ENCODE measurements at places on chromosomes 13 and 19.

DNA sequence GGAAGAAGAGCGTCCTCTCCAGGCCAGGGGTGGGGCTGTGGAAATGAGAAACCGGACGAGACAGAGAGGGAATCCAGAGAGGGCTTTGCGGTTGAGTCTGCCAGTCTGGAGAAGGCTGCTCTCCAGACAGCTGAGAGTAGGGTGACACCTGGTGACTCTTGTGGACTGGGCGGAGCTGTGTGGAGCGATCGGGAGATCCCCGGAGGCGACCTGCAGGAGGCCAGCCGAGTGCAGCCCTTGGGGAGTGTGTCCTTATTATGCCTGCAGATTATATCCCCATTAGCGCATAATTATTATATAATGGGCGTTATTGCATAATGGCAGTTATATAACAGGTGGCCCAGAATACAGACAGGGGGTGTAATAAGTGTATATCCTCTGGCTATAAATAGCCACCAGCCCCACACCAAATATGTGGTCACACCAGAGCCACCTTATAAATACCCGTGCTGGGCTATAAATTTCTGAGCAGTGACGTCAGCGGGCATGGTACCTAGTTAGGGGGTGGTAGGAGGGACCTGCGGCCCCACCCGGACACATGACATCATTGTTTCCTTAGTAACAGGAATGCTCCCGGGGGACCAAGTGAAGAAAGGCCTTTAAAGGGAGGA is 41.2 kb downstream of the NFIX start:
- no peak for DNase-seq

DNA sequence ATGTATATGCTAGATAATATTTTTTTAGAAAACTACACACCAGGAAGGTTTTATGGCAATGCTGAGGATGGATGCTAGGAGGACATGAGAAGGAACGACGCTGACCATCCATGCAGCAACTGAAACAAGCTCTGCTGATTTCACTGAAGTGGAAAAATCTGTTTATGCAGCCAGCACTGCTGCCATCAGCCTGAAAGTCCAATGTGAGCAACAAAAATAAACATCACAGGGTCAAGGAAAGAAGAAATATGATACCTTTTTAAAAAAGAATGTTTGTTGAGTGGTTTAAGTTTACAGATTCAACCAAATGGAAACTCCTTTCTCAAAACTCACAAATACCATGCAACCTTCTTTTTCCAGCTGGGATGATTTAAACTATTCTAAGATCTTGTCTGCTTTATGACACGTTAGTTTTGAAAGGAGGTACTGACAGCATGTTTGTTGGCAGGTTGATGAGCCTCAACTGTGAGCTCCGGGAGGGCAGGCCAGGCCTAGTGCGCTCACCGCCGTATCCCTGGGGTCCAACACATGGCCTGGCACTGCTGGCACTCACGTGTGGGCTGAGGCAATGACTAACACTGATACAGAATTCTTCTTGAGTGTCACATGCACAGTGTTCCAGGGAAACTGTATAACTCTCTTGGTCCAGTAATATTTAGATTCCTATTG is 46.8 kb downstream of the LATS2 start:
- DNase-seq = no peak

DNA sequence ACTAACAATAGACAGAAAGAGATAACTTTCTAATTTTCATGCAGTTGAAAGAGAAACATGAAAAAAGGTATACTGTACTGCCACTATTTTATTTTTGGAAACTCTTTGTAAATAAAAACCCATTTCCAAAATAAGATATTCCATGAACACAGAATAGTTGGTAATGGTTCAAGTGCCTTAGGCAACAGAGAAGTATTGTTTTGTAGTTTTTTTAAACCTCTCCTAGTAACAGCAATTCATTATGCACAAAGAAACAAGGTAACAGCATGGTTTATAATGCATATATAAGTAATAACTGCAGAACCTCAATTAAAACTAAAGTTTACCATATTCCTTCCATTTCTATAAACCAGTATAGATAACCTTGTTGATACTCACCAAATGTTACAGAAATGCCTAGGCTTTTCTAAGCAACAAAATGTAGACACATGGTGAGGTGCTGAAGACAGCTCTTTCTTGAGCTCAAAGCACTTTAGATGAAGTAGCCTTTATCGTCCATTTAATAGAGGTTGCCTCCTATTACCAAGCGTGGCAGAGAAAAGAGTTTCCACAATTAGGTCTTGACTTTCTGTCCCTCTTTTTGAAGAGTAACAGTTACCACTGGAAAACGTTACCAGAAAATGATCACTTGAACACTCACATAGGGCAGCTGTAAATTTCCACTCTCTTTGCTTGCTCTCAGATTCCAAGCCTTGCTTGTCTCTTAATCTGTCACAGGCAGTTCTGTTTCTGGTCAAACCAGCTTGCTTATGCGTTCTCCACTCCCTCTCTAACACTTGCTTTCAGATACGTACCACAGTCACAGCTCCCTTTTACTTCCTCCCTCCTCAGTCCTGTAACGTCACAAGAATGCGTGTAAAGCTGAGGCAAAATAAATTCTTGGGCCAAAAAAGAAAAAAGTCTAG is 42.9 kb downstream of the CAB39L start:
- no peak for DNase-seq

DNA sequence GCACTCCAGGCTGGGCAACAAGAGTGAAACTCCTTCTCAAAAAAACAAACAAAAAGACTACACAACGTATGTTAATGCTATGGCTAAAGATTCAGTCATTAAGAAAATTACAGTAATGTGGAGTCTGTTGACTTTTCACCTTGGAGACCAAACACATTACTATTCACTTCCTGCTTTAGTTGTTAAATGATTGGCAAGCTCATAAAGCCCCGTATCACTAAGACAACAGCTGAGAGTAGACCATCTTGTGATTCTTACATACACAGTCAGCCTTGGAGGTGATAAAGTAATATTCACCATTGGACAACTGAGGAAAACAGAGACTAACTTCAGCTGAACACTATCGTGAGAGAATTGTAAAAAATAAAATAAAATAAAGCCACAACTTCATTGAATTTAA is 86.5 kb downstream of the KCTD12 start:
- no peak for DNase-seq

DNA sequence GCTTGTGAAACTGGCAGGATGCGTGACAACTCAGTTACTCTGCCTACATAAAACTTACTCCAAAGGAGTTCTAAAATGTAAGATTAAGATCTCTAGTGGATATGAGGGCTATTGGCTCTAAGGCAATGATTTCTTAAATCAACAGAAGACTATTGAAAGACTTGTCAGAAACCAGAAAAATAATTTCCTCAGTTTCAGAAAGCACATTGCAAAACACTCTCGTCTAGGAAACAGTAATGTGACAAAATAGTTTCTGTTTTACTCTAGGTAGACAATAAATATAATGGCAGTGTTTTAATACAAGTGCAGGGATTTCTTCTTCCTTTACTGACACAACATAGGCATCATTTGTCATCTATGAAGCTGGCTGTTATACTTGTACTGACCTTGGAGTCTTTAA is 230.1 kb downstream of the KCTD12 start:
- DNase-seq = no peak

- DNase-seq = no peak
Measured at GRCh38 chr19:34991542-34992333, 8.4 kb upstream of the GRAMD1A start.

GRCh38 chr19:1170938-1171754 is 2.9 kb downstream of the SBNO2 start:
- DNase-seq = no peak

DNA sequence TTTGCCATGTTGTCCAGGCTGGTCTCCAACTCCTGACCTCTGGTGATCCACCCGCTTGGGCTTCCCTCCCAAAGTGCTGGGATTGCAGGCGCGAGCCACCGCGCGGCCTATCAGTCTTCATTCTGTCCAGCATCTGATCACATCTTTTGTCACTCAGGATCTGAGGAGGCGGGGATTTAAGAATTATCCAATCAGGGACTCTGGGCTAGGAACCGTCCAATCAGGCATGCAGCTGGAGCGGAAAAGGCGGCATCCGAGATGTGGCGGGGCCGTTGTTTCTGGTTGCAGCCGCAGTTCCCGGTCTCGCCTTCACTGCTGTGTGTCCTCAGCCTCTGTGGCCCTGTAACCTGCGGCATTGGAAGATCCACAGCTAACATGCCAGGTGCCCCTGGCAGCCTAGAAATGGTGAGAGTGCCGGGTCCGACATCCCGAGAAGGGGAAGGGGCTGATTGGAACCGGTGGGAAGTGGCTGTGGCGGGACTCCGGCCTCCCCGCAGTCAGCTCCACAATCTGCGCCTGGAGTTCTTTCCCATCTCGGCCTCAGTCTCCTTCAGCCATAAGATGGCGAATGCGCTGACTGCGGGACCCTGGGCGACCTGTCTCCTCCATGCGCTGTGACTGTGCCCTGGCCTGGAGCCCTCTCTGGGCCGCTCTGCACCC is at the start of gene ZNF729:
Gene ZNF729 (plus strand): TSS at position 291 of the 660 bp plus-strand sequence. CDS start 85 bp downstream, at position 376.
- DNase-seq = no peak

- no peak for DNase-seq
Measured at GRCh38 chr19:5434351-5434917, 20.8 kb upstream of the ZNRF4 start.

DNA sequence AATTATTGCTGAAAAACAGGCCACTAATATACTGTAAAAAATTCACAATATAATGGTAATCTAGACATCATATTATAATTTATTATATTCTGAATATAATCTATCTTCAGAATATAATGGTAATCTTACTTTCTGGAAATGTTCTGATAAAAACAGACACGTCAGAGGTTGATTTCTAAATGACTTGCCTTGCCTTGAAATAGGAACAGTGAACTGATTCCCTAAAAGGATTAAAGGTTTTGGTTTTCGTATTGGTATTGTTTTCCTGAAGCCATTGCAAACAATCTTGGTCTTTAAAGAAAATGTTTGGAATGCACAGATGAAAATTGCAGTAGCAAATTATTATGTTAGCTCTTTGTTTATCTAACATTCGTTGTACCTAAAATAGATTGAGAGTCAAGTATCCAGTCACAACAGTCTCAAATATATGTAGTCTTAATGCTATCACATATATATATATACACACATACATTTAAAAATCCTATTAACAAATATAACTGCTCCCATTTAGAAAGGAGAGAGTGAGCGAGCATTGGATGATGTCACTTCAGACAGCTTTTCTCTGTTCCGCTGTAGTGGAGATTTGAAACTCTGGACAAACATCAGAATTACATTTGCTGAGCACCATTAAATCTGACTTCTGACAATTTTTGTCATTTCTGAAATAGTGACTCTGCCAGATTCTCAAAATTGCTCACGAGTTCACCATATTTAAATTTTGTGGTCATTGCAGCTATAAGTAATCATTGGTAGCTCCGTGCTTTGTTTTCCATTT is 1.7 kb downstream of the ITM2B start:
- DNase-seq = no peak

GRCh38 chr19:39512988-39513387 is 2.0 kb upstream of the SELENOV start:
- DNase-seq = no peak

DNA sequence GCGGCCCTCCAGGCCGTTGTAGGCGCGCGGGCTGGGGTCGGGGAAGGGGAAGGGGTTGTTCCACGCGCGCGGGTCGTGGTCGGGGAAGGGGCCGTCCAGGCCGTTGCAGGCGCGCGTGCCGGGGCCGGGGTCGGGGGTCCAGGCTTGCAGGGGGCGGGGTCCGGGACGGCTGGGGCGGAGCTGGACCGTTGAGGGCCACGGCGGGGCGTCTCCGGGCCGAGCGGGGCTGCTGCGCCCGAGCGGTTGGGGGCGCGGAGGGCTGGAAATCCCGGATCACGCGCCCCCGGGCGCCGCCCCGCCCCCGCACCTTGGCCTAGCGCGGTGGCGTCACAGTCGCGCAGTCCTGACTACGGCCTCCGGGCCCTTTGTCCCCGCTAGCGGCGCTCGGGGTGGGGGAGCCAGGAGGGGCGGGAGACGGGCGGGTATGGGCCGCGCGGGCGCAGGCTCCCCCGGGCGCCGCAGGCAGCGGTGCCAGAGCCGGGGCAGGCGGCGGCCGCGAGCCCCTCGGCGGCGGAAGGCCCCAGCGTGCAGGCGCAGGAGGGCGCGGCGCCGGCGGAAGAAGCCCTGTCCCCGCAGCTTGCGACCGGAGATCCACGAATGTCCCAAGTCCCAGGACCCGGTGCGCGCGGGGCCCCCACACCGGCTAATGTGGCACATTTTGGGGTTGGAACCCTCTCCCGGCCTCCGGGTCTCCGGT is 665 bp downstream of the GPX4 start:
- no peak for DNase-seq
